Amniotic epithelial cell (primary cell): ENCODE measurements at places on chromosomes 2 and 18.
A peak's percentile ranks its signal among the peaks of the same experiment; 100 is the strongest.

GRCh38 chr2:152407204-152407721 lies 72.3 kb downstream of the FMNL2 start:
- no peak for DNase-seq

GRCh38 chr18:2302628-2303516 lies 268.4 kb downstream of the METTL4 start:
- peak; percentile 14 for DNase-seq

- no peak for DNase-seq
Observed at GRCh38 chr2:179170901-179171300, 93.7 kb downstream of the SESTD1 start.

GRCh38 chr2:154762638-154763037 lies 64.1 kb downstream of the KCNJ3 start:
- no peak for DNase-seq
